MCF 10A (cell line): ENCODE measurements at places on chromosomes 16 and 17.

GRCh38 chr16:9422762-9423513 is 331.5 kb downstream of the HAPSTR1 start:
- no peak for DNase-seq

DNA sequence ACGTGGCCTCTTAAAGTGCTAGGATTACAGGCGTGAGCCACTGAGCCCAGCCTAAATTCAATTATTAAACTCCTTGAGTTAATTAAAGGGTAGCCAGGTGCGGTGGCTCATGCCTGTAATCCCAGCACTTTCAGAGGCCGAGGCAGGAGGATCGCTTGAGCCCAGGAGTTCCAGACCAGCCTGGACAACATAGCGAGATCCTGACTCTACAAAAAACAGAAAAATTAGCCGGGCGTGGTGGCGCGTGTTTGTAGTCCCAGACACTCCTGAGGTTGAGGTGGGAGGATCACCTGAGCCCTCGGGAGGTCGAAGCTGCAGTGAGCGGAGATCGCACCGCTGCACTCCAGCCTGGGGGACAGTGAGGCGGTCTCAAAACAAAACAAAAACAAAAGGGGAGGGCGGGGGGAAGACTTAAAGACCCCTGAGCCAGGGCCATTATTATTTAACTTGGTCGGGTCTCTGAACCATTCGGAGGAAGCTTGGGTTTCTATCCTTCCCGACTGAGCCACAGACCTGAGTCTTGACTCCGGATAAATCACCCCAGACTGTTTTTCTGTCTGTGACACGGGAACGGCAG is 19.5 kb downstream of the BCL7C start:
- no peak for DNase-seq

DNA sequence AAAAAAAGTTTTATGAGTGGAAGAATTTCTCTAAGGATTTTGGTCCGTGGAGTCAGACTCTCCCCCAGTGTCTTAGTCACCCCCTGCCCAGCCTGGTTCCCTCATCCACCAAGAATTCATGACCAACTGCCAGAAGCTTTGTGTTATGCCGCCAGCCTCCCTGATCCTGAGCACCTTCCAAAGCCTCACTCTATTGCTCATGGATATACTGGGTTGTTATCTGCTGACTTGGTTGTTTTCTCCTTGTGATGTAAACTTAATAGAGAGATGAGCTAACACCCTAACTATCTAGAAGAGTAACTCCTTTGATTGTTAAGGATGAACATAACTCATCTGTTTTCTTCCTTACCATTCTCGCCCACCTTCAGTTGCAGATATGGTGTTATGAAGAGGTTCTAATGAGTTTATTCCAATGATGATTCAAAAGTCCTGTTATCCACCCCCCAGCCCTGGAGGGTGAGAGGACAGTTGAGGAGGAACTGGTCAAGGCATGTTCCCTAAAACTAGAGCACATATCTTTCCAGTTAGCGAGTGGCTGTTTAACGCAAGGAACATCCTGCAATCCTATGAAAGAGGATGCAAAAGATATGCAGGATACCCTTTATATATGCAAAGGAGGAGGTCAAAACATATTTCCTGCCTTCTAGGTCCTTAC is 1.5 kb upstream of the PSMD3 start:
- no peak for DNase-seq

- DNase-seq = no peak
Observed at GRCh38 chr16:88720396-88720970, 14.2 kb downstream of the CTU2 start.

DNA sequence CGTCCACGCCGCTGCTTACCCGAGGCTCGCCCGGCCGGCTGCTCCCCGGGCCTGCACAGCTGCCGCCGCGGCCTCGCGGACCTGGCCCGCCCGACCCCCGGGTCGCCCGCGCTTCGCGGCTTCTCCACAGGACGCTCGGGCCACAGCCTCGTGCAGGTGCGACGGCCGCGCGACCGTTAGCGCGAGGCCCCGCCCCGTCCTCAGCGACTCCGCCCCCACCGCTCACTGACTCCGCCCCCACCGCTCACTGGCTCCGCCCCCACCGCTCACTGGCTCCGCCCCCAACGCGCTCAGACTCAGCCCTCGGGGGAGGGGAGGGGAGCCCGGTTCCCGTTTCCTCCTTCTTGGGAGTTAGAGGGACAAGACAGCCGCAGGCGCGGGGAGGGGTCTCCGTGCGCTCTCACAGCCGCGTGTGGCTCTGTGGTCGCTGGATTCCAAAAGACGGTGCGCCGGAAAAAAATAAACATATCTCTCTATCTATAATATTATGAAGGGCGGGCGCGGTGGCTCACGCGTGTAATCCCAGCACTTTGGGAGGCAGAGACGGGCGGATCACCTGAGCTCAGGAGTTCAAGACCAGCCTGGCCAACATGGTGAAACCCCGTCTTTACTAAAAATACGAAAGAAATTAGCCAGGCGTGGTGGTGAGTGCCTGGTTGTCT is at the start of gene MEIOB:
Gene MEIOB (minus strand): TSS at position 191 of the 662 bp plus-strand sequence. CDS start 3,989 bp downstream, outside the sequence.
- DNase-seq = no peak
